ENCODE measurements at places on chromosomes 2 and 18.

GRCh38 chr2:181457741-181458425 is 697 bp downstream of the ITGA4 start:
- no peak for DNase-seq

- DNase-seq: no peak
Measured at GRCh38 chr2:65940856-65941255, 494.1 kb upstream of the MEIS1 start.

DNA sequence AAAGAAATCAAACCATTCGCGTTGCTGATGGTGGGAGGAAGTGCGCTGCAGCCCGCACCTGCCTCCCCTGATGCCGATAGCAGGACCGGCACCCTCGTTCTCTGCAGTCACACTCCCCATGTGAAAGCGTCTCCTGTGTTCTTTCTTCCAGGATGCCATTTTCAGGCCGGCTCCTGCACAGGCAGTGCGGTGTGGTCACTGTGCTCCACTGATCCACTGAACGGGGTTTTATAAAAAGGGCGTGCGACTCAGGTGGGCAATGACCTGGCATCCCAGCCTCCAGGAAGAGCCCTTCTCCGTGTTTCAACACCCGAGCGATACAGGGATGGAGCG is 88.3 kb upstream of the SNTG2 start:
- no peak for DNase-seq

- no peak for DNase-seq
Measured at GRCh38 chr2:694906-695510, 17.8 kb upstream of the TMEM18 start.

- DNase-seq: no peak
Measured at GRCh38 chr2:190789074-190790004, 91.3 kb upstream of the GLS start.

DNA sequence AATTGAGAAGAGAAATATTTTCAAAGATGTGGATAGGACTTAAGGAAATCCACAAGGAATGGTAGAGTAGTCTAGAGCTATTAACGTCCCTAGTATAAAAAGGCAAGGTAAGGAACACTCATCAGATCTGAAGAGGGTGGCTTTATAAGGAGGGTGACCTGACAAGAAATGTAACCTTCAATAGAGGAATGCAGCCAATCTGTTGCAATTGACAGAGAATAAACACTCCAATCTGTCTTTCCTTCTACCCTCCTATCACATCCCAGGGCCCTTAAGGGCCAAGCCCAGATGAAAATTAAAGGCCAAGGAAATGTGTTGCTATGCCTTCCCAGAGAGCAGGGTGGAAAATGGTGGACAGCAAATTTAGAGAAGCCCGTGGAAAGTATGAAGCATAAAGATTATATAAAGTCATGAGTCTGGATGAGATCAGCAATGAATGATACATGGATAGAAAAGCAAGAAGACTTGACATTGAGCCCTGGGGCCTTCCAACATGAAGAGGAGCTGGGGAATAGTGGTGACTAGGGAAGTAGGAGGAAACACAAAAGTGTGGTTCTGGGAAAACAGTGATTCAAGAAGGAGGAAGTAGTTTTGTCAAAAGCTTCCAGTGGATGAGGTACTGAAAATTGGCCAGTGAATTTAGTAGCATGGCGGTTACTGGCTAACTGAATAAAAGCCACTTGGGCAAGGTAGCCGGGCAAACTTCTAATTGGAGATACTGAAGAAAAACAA is 270.6 kb upstream of the TANK start:
- no peak for DNase-seq

DNA sequence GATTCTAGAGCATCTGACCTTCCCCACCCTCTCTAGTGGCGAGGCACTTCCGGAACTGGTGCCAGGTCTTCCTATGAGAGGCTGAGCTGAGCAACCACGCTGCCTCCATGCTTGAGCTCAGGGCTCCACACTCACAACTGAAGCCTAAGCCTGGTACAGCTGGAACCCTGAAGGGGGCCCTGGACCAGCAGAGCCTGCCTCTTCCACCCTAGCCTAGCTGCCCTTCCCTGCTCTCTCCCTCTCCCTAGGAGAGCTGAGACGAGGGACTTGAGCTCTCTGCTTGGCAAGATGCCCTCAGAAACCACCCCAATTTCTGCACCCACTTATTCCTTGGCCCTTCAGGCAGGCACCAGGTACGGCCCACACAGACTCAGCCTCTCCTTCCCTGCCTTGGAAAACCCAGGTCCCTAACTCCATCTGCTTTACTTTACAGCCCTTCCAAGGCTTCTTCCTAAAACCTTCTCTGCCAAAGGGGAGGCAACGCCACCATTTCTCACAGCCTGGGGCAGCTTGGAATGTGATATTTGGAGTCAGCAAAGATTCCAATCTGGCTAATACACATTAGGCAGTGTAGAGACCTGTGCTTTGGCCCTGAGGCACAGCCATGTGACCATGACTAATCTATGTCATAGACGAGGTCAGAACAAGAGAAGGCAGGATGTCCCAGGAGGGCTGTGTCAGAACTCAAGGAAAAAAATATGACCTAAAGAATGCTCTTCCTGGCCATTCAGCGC is 18.8 kb downstream of the COX7A2L start:
- DNase-seq: no peak

DNA sequence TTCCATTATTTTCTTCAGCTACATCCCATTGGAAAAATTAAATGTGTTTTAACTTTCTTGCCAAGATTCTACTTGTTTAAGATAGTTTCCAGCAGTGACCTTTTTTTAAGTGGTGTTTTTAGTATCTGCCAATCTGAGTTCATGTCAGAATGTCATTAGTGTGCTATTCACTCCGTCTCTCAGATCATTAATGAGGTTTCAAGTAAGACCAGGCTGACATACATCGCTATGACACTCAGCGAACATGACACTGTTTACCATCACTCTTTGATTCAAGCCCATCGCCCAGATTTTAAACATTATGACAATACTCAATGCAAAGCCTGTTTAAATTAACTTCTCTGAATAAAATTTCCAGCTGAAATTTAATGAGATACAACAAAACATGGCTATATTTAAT is 272.0 kb upstream of the KYNU start:
- DNase-seq: no peak

GRCh38 chr2:29063646-29064345 is 10.5 kb downstream of the PCARE start:
- no peak for DNase-seq

GRCh38 chr2:109679225-109679624 is 65.1 kb downstream of the SOWAHC start:
- no peak for DNase-seq

DNA sequence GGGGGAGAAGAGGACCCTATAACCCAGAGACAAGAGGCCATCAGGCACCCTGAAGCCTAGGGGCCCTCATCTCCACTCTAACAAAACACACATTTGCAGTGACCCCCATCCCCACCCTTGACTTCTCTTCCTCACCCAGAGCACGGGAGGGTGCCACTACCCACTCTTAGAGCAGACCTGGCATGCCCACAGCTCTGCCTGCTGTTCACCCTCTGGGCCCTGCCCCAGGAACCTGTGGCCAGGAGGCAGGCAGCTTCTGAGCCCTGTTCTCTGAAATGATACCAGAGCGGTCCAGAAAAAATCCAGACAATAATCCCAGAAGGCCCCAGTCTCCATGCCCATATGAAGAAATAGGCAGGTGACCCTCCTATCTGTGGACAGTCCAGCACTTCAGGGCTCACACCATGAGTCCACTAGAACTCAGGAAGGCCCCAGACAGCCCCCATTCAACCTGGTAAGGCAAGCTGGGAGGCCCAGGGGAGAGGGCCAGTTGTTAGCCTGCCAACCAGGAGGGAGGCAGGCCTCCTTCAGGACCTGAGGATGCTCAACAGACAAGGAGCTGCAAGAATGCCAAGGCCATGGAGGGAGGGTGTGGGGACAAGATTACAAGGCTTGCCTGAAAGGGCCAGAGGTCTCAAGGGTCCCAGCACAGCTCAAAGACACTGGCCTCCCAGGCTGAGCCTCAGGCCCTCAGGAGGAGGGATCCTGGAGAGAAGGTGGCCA is 75.0 kb downstream of the TNS1 start:
- no peak for DNase-seq

- DNase-seq: no peak
Measured at GRCh38 chr18:76075777-76076176, 419.3 kb downstream of the ZNF516 start.

DNA sequence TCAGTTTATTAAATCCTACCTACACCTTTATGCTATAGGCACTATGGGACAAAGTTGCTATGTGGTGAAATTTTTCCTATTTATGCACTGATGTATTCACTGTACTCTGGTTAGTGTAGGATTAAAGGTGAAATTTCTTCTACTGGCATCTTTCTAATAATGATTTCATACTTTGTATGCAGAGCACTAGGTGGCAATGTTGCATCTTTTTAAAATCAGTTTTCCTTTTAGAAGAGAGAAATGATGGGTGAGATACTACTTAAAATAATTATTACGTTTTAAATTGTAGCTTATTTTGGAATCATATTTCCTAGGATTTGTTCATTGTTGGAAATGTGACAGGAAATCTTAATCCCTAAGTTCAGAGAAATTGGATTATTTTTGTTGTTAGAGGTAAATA is 150.9 kb downstream of the CD8B2 start:
- DNase-seq: peak; percentile 16

DNA sequence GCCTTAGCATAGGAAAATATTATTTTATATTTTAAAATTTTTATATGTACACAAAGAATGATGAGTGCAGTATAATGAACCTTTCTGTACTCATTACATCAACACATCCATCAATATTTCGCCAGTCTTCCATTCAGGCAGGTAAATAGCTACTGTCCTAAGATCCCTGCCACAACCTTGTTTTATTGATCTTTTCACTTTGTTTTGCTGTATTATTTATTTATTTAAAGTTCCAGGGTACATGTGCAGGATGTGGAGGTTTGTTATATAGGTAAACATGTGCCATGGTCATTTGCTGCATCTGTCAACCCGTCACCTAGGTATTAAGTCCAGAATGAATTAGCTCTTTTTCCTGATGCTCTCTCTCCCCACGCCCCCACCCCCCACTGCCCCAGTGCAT is 64.6 kb downstream of the INHBB start:
- DNase-seq: no peak

DNA sequence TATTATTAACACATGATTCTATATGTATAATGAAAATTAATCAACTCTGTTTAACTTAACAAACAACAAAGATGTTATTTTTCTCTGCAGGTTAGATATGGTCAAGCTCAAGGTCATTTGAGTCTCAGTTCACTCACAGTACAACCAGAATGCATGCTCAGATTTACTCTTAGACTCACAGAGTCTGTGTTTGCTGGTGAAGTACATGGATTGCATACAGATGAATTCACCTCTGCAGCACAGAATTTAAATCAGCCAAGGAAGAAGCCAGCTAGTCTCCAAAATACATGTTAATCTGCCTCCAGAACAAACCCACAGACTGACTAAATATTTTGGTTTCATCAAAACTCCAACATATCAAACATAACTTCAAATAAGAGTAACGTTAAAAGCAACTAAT is 424.5 kb downstream of the RAD51AP2 start:
- no peak for DNase-seq

- no peak for DNase-seq
Measured at GRCh38 chr2:193267496-193268002, 1072.8 kb upstream of the TMEFF2 start.

- DNase-seq: no peak
Measured at GRCh38 chr2:37634914-37635503, 36.4 kb downstream of the CDC42EP3 start.

- DNase-seq: no peak
Measured at GRCh38 chr2:216636551-216637450, 3.6 kb downstream of the IGFBP2 start.

DNA sequence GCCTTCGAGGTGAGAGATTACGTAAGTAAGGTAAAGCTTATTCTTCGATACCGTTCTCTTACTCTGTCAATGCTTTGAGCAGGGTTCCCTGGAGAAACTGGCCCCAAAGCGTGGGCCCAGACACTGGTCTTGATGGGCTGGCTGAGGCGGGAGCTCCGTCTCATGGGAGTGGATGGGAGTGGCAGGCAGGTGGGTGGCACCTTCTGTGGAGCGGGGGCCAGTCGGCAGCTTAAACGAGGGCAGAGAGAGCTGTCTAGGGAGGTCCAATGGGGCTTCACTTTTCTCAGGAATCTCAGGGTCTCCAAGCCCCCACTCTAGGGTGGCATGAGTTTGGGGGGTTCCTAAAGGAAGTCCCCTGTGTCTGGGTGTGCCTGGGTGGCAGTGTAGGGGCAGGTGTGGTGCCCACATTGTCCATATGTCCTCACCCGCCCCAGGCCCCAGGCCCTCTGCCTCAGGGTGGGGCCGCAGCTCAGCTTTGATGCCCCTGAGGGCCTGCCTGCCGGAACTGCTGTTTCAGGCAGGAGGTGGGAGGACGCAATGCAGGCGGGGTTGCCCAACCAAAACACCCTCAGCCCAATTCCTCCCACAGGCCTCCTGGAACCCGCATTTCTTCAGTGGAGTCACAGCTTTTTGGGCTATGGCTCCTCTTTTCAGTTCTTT is 32.5 kb upstream of the FOSL2 start:
- no peak for DNase-seq

DNA sequence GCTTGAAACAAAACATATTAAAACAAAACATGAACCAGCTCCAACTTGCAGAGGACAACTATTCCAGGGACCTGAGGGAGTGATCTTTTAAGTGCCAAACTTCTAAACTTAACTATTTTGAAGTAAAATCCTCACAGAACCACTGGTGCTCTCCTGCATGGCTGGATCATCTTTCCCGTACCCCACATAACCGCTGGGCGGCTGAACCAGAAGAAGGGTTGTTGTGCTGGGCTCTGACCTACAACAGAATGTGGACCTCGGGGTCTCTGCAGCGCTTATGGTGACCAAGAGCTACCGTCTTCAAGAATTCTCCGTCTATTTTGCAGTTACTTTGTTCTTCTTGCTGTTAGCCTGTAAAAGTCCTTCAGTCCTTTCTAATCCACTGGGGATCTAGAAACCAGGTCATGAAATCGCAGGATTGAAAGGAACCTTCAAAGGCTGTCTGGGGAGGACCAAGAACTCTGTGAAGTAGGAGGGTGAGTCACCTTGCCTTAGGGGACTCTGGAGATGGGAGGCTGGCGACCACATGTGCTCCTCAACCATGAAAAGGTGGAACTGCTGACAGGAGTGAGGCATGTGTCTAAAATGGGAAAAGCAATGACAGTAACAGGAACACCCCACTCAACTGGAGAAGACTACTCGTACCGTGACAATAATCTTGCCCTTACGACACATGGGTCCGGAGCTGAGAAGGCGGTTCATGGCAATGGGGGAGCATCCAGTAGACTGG is 46.6 kb downstream of the HDLBP start:
- DNase-seq: no peak

GRCh38 chr2:151150331-151151320 is 111.0 kb downstream of the RBM43 start:
- DNase-seq: no peak

GRCh38 chr2:127421871-127422558 is 3.8 kb downstream of the PROC start:
- DNase-seq: no peak

DNA sequence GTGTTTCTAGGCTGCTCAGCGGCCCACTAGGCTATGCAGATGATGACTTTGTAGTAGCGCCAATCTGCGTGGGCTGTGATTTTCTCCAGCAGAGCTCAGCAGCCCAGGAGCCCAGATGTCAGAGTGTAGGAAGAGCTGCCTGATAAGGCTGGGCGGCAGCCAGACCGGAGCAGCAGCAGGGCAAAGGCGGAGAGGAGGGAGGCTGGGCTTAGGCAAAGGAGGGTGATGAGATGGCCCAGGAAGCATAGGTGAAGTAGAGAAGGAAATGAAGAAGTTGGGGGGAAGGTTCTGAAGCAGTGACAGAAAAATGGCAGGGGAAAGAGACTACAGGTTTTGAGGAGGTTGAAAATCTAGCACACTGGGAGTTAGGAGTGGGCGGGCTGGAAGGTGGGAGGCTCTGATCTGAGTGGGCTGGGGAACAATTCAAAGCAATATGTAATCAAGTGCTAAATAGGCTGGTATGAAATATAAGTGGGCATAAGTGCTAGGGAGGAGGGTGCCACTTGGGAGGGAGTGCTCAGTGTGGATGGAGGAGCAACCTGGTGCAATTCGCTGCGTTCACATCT is 50.6 kb upstream of the STPG4 start:
- no peak for DNase-seq

Data from NCI-H774 (cell line).